IPS DF 19.7 (cell line): ENCODE measurements at places on chromosomes 3 and 15.

- DNase-seq: no peak
These were observed 10.2 kb upstream of the PLXND1 start for GRCh38 chr3:129616713-129617112.

- peak; percentile 65 for DNase-seq
These were observed at the start of gene USP4 for GRCh38 chr3:49339941-49340800. TSS of gene USP4 (minus strand) at chr3:49340053. CDS start at chr3:49340024, 29 bp downstream.

- DNase-seq: no peak
These were observed 23.4 kb upstream of the DYNC1LI1 start for GRCh38 chr3:32593903-32594525.

GRCh38 chr15:38750786-38751185, 186.2 kb upstream of the RASGRP1 start:
- no peak for DNase-seq

DNA sequence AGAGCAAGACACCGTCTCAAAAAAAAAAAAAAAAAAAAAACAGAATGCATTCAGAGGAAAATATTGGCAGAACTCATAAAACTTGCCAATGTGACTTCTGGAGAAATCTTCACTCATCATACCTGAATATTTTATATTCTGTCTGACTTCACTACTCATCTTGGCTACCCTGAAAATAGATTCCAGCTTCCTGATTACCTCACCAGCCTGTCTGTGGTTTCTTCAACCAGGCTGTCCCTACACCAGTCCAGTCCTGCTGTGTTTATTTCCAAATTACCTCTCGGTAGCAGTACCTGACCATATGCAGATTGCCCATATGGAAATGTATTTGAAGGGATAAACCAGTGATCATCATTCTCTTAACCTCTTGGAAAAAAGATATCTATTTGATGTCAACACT, 9.3 kb upstream of the P3H2 start:
- no peak for DNase-seq

DNA sequence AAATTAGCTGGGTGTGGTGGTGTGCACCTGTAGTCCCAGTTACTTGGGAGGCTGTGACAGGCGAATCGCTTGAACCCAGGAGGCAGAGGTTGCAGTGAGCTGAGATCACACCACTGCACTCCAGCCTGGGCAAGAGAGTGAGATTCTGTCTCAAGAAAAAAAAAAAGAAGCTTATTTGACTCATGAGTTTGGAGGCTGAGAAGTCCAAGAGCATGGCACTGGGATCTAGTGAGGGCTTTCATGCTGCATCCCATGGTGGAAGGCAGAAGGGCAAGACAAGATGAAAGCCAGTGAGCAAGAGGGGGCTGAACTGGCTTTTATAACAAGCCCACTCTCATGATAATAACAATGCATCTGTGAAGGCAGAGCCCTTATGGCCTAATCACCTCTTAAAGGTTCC, 33.4 kb downstream of the SEC62 start:
- DNase-seq: no peak

- no peak for DNase-seq
These were observed 105.7 kb downstream of the ANO10 start for GRCh38 chr3:43515970-43516635.

DNA sequence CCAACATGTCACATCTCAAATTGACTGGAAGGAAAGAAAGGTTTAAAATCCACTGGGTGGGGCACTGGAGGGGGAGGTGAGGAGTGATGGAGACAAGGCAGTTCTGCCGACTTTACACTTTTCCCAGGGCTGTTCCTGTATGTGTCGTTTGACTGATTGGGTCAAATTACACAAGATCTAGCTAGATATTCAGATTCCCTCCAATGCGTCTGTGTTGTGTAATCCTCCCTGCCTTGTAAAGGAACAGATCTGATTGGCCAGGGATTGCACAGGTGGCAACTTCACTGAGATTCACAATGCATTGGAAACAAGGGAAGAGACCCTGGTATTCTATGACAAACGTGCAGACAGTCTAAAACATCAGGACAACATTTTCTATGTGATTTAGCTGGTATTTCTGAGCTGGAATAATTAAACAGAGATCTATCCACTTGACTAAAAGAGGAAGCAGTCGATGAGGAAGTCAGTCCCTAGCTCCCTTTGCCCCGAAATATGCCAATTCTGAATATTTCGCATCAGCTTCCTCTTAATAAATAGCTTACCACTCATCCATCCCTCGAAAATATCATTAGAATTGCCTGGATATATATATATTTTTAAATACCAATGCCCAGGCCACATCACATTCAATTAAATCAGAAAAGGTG, 312.9 kb downstream of the RORA start:
- no peak for DNase-seq

GRCh38 chr3:4850928-4851265, 128.3 kb upstream of the BHLHE40 start:
- no peak for DNase-seq

DNA sequence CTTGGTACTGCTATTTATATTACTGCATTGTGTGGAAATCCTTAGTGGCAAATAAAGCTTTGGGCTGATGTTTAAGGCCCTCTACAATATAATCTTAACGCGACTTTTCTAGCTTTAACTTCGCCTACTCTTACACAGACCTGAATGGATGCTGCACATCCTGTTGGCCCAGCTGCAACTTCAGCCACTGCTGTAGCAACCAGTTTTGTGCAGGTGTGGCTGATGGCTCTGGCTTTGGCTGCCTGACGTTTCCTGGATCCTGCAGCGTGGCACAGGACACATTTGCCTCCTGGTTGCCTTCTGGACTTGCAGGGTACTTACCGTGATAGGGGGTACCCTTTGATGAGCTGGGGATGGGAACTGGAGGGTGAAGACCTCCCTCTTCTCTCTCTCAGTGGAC, 20.2 kb upstream of the ERICH6 start:
- no peak for DNase-seq
